ENCODE measurements at places on chromosomes 16 and 17. TPM values are rescaled to one million over a fixed set of nuclear protein-coding genes. Genes with fewer than 3 reads are reported as not detected.

GRCh38 chr16:1338855-1339675 lies 5.6 kb downstream of the BAIAP3 start:
- no peak for DNase-seq

CEP131 gene
- 9.6 TPM for polyA plus RNA-seq

DNA sequence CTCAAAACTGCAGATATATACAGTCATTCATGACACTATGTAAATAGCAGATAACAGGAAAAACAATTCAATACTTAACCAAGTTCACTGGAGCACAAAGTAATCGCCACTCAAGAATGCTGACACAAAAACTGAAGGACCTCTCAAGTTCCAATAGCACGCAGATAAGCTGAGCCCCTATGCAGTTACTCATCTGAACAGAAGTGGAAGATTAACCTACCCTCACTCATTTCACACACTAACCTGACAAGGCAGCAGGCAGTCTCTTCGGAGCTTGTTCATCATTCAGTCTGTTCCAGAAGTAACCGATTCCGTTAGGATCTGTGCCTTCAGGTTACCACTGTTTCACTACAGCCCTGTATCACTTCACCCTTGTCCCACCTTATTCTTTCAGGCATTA lies 6.0 kb downstream of the HELZ start:
- peak; percentile 48 for DNase-seq

GRCh38 chr16:20072874-20073202 lies 852 bp downstream of the GPR139 start:
- DNase-seq: no peak

GRCh38 chr17:34645594-34645993 lies 66.2 kb downstream of the TMEM132E start:
- DNase-seq: no peak

All from IMR-90 (cell line).